ENCODE measurements at places on chromosomes 1 and 21. TPM values are rescaled to one million over a fixed set of nuclear protein-coding genes. Genes with fewer than 3 reads are reported as not detected.

DNA sequence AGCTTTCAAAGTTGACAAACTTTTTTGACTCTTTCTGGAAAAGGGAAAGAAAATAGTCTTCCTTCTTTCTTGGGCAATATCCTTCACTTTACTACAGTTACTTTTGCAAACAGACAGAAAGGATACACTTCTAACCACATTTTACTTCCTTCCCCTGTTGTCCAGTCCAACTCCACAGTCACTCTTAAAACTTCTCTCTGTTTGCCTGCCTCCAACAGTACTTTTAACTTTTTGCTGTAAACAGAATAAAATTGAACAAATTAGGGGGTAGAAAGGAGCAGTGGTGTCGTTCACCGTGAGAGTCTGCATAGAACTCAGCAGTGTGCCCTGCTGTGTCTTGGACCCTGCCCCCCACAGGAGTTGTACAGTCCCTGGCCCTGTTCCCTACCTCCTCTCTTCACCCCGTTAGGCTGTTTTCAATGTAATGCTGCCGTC lies 160.8 kb upstream of the SGIP1 start:
- DNase-seq = no peak

The PLEKHN1 gene
- 1.1 TPM for polyA plus RNA-seq

GRCh38 chr1:246772686-246773085 lies 48.5 kb downstream of the SCCPDH start:
- no peak for DNase-seq

GRCh38 chr1:220702733-220703270 lies 12.6 kb downstream of the C1orf115 start:
- DNase-seq = no peak

The KCNJ6 gene
- polyA plus RNA-seq = 0.17 TPM

GRCh38 chr21:29656504-29657239 lies 283.1 kb downstream of the GRIK1 start:
- no peak for DNase-seq

GRCh38 chr21:17045214-17045853 lies 467.5 kb upstream of the CXADR start:
- DNase-seq = peak; percentile 13
